ENCODE measurements at places on chromosomes 3 and 15.

DNA sequence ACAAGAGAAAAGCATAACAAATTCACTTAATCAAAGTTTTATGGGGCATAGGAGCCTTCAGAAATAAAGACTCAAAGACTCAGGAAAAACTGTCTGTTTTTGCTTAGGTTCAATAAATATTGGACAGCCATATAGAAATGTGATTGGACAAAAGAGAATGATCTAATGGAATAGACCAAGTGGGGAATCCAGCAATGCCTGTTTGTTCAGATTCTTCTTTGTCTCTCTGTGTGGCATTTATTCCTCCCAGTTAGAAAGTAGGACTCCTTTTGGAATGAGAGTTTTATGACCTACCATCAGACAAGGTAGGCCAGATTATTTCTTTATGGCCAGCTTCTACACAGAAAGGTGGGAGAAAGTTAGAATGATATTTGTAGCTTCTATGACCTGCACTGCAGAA lies 1460.1 kb downstream of the OTOL1 start:
- no peak for DNase-seq

DNA sequence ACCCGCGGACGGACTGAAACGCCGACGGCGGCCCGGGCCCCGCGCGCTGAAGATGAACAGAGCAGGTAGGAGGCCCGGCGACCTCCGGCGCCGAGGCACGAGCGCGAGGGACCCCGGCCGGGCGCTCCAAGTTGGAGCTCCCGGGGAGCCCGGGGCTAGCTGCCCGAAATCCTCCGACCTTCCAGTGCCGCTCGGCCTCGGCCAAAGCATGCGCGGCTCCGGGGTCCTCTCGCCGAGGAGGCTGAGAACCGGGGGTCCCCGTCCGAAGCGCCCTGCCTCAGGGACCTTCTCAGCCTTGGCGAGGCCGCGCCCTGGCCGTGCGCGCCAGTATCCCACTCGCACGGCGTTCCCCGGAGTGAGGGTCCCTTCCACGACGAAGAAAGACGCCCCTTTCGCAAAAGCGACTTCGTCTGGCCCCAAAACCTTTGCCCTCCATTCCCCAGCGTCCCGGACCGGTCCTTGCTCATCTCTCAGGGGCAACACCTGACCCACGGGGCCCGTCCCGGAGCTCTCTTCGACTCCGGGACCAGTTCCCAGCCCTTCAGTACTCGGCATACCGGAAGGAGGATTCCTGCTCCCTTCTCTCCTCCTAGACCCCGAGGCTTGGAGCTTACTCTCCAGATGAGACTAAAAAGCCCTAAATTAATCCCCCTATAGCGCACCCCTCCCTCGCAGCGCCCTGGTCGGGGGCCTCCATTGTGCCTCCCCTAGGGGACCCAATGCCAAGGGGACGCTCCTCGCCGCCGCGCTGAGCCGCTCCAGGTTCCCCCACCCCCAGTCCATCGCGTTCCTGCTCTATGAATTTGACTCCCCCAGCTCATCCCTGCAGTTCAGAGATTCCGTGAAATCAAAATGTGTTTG lies 7.7 kb upstream of the FGD5 start:
- DNase-seq, result no peak

GRCh38 chr3:160583451-160583850 lies 18.1 kb upstream of the KPNA4 start:
- DNase-seq, result no peak

DNA sequence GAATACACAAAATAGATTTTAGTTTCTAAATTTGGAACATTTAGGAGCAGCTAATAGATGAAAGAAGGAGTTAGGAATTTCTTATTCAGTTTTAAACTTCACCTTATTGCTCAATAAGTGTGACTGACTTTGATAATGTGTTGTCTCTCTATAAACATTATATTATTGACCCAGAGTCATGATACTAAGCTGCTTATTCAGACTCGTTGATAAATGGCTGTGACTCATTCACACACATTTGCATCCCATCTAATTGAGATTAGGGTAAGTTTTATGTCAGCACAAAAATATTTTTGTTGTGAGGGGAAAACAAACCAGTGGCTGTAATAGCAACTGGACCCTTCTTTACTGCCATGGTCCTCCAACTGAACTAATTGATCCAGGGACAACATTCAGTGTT lies 137.6 kb downstream of the GOLIM4 start:
- DNase-seq, result no peak

- DNase-seq, result no peak
These were observed 308.7 kb downstream of the MAGI1 start for GRCh38 chr3:65729973-65730372.
